ENCODE measurements at places on chromosomes 7 and 10. TPM values are rescaled to one million over a fixed set of nuclear protein-coding genes. Genes with fewer than 3 reads are reported as not detected.

DNA sequence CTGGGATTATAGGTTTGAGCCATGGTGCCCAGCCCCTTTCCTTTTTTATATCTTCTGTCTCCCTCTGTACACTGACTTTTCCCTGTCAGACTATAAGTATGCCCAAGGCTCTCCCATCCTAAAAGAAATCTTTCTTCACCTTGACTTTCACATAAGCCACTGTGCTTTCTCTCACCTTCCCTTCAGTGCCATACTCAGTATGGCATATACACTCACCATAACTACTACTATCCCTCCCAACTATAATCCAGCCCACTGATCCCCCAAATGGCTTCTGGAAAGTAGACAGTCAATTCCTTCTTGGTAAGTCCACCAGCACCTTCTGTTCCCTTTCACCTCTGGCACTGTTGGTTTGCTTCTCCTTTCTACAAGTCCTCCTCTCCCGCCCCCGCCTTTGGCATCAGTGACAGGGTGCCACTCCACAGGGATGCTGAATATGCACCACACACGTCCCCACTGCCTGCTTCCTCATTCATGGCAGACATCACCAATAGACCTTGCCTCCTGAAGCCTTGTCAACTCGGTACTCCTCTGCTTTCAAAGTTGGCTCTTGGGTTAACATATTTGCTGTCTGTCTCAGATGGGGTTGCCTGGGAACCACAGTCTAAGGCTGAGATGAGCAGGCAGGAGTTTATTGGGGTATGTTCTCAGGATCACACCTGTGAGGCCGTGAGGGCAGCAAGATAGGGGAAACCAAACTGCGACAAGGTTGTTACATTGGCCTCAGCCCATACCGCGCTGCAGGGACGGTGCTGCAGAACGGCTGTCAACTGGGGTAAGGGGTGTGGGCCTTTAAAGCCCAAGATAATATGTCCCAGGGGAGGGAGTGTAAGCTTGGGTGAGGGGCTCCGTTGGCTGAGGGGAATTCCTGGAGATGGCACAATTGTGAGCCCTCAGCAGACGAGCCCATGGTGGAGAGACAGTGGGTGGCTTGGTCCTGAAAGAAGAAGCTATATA lies 7.2 kb upstream of the PSAP start:
- no peak for DNase-seq

DNA sequence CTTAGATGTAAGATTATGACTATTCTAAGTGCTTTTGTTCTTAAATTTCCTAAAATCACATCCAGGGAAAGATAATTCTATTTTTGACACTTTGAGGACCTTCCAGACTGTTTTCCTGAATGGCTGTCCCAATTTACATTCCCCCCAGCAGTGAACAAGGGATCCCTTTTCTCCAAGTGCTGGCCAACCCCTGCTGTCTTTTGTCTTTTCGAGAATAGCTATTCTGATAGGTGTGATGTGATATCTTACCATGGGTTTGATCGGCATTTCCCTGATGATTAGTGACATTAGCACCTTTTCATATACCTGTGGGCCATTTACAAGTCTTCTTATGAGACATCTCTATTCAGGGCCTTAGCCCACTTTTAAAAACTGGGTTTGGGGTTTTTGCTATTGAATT lies 526.7 kb upstream of the FZD8 start:
- no peak for DNase-seq

GRCh38 chr10:72712136-72712535 lies 20.2 kb downstream of the MCU start:
- no peak for DNase-seq

DNA sequence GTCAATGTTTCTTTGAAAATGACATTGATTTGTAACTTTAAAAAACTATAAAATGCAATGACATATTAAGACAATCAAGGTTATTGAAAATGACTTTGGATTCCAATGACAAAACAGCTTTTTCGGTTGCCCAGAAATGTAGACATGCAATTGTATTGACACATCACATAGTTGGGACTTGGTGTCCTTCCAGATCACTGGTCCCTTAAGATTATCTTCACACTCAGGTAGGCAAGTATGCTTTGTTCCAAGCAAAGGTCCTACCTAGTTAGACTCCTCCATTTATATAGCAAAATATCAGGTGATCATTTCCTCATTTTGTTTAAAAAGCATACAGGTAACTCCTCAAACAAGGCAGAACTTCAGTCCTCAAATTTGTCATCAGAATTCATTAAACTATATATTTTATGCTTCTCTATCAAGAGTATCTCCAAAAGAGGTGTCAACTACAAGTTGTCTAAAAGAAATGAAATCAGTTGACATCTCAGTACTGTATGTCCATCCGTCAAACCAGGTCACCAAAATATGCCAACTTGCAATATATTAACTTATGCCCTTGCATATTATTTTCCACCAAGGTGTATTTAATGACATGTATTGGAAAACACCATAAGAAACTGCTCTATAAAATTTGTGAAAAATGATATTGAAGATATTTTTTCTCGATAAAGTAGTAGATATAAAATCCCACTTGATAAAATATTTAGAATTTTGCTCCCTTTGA lies 64.6 kb downstream of the TSPAN12 start:
- no peak for DNase-seq

DNA sequence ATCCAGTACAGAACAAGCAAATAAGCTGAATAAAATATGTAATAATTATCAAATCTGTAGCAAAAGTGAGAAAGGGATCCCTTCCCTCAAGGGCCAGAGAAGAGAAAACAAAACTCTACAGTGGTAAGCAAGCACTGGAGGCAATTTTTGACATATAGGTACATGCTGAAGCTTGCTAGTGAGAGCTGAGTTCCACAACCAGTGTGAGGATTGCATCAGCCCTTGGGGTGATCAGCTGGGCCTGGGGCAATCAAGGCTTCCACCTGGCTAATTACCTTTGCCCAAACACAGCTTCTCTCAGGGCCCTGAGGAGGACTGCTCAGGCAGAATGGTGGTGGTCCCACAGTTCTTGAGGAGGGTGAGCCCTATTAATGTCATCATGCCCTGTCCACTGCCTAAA lies 134.4 kb upstream of the DLX6 start:
- no peak for DNase-seq

Gene CYP3A4
- 0.05 TPM for total RNA-seq

Gene BTBD16
- total RNA-seq, result not detected

- no peak for DNase-seq
Measured at GRCh38 chr7:130485734-130486113, 6.2 kb upstream of the MEST start.

DNA sequence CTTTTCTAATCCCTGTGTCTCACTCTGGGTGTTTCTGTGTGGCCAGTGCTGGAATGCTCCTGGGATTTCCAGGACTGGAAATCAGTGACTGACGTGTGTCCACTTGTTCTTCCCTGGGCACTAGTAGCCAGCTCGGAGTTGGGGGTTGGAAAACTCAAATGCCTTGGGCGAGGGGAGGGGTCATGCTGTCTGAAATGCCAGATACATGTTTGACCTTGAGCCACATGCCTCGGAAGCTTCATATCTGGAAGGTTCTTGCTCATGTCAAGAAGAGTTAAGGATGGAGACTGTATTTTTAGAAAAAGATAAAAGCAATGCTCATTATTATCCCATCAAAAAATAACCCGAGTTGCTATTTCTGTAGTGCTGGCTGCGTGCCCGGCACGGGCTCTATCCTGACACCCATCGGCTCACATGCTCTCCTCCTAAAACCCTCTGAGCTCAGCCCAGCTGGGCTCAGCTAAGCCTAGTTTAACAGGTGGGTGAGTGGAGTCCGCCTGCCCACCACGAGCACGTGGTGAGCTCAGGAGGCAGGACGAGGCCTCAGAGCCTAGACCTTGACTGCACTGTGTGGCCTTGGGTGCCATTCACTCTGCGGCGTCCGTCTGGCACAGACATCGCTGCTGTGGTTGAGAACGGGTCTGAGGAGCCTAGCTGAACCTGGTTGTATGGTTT lies 6.4 kb downstream of the DPYSL4 start:
- no peak for DNase-seq

Gene PIK3CG
- not detected for total RNA-seq

DNA sequence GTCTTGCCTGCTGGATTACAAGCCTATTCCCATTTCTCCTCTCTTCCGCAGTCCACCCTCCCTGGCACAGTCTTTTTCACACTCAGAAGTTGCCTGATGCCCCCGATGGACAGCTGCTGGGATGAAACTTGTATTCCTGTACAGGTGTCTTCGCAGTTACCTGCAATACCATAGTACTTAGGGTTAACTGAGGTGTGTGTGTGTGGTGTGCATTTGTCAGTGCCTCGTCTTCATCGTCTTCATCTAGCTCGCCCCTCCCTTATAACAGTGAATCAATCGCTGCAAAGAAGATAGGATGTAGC lies 11.0 kb downstream of the NXPH1 start:
- no peak for DNase-seq

DNA sequence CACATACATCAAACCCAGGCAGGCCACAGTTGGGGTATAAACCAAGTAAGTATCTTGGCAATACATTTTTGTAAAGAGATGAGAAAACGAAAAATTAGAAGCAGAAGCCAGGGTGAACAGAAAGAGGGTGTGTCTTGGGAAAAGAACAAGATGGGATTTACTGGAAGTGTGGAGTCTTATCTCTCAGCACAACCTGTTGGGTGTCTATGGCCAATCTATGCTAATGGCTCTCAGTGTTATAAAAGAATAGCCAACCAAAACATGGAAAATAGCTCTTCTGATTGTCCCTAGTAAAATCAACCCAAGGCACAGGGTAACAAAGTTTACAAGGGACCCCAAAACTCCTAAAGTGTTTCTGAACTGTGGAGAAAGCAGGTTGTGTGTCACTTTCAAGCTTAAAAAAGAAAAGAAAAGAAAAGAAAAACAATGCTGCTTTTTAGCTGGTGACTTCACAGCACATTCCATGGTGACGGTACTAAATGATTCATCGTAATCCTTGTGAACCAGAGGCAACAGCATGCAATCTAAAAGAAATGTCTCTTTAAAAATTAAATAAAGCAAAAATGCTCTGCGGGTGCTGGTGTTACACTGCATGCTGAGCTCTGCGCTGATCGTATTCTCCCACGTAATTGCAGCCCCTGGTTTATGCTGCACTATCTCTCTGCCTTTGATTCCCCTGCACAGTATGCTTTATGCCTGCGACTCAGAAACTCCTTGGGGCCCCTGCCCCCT lies 100.8 kb downstream of the C10orf90 start:
- DNase-seq, result peak; percentile 84

- DNase-seq, result no peak
Measured at GRCh38 chr10:46223064-46223480, 63.7 kb upstream of the ANTXRL start.

DNA sequence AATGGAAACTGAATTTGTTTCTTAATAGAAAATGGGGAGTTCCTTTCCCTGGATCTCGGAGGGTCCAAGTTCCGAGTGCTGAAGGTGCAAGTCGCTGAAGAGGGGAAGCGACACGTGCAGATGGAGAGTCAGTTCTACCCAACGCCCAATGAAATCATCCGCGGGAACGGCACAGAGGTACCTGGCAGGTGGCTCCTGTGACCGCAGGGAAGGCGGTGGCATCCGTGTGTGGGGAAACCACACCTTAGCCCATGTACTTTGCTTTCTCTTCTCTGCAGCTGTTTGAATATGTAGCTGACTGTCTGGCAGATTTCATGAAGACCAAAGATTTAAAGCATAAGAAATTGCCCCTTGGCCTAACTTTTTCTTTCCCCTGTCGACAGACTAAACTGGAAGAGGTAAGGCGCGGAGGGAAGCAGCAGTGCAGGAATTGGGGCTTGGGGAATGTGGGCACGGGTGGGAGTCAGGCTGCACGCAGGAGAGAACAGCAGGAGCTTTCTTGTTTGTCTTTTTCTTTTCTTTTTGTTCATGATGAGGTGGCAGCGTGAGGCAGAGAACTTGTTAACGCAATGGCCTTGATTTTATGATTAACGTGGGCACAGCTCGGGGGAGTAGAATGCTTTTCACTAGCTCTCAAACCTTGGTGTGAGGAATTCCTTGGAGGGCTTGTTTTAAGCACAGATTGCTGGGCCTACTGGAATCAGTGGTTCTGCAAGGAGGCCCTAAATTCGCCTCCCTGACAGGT lies 12.8 kb downstream of the HKDC1 start:
- DNase-seq, result no peak

Gene DKK1
- total RNA-seq, result 355 TPM

Gene PUS7
- 17.1 TPM for total RNA-seq

Gene MASTL
- 22.0 TPM for total RNA-seq

DNA sequence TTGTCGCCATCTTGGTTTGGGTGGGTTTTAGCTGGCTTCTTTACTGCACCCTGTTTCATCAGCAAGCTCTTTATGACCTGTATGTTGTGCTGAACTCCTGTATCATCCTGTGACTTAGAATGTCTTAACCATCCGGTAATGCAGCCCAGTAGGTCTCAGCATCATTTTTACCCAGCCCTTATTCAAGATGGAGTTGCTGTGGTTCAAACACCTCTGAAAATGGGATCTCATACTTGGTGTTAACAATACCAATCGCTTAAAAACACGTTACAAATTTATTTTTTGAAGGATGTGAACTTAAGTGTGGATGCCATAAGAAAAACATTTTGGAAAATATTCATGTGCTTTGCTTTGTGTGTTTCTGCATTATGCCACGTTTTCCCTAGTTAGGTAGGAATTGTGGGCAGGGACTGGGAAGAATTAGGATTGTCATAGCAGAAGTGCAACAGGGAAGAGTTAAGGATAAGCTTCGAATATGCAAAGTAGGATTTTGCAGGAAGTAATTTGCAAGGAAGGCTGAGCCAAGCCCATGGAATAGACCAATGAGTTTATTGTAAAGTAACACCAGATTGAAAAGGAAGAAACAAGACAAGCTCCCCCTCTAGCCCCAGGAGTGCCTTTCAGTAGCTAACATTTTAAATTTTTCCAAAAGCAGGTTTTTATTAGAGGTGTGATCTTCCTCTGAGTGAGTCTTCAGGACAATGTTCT lies 56.4 kb downstream of the PRR15 start:
- DNase-seq, result no peak

Gene OPN4
- total RNA-seq, result not detected

GRCh38 chr10:113094114-113094486 lies 144.1 kb downstream of the TCF7L2 start:
- peak; percentile 22 for DNase-seq

Gene CHAT
- total RNA-seq, result not detected

DNA sequence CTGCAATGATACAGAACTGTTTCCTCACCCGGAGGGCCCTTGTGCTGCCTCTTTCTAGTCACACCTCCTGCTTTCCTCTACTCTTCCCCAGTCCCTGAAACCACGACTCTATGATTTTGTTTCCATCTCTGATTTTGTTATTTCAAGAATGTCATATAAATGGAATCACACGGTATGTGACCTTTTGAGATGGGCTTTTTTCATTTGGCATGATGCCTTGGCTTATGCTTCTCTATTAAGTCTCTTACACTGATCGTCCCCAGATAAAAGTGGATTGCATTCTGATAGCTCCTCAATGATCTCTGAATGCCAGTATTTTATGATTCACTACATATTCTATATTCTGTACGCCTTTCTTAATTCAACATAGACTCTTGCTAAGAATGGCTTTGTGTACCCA lies 78.2 kb downstream of the GALNT11 start:
- DNase-seq, result no peak

Gene TMEM184A
- 3.3 TPM for total RNA-seq
